ENCODE measurements at places on chromosomes 7 and 10.

- no peak for DNase-seq
Measured at GRCh38 chr7:22647451-22648257, 79.3 kb upstream of the IL6 start.

DNA sequence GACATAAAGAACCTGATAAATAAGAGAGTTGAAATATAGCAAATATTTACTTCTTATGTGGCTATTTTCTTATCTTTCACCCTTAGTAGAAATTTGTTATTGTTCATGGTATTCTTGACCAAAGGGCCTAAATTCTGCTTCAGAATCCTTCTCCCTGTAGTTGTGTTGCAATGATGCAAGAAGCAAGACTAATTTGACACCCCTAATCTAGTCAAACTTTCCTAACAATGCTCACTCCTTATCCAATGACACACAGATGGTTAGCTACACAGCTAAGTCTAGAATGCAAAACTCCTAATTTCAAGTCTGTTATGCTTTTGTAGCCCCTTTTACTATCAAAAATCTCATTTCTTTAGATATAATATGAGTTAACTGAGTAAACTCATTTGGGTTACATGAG lies 56.1 kb downstream of the TWIST1 start:
- DNase-seq = no peak

- DNase-seq = no peak
Measured at GRCh38 chr7:144821067-144821466, 14.8 kb downstream of the TPK1 start.

DNA sequence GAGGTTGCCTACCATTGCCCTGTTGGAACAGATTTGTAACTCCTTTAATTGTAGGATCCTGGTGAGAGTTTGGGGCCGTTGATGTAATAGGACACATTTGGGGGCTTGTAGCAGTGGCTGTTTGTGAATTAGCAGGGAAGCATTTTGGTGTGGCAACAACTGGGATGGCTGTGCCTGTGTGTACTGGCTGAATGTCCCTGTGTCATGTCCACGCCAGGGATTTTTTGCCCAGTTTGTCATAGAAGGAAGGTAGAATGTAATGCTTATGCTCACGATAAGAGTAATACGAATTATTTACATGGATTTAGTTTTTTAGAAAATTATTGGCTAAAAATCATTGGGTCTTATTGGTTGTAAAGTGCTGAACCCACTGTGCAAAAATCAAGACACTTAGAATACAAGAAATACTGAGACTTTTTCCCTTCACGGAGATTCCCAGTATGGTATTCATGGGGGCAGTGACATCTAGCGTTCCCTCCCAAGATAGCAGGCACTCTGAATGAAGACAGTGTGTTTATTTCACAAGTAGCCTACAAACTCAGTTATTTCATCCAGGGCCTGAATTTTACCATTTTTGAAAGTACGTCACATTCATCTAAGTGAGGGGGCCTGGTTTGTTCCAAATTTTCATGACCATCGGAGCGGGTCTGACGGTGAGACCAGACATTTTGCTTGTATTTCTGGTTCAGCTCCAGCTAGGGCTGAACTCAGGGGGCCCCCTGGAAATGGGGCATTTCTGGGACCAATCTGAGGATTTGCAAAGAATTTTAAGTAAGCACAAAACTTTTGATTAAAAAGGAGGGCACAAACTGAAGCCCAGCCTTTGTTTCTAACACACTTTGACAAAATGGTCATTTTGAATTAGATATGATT lies 74.7 kb downstream of the CACNB2 start:
- DNase-seq = peak; percentile 34

GRCh38 chr10:2048337-2048973 lies 311.1 kb upstream of the ADARB2 start:
- no peak for DNase-seq

DNA sequence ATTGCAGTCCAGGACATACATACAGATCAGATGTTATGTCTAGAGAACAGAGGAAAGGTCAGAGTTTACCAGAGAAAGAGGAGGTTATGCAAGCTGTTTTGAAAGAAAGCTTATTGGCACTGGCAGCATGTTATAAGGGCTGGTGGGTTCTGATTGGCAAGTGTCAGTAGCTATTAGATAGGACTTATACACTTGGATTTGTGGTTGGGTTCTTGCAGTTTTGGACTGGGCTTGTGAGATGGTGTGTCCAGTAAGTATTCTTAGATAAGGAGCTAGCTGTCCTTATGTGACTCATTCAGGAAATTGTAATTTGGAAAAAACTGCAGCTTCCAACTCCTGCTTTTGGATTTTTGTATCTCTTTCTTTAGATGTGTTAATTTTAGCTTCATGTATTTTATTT lies 130.7 kb upstream of the NAMPT start:
- no peak for DNase-seq

DNA sequence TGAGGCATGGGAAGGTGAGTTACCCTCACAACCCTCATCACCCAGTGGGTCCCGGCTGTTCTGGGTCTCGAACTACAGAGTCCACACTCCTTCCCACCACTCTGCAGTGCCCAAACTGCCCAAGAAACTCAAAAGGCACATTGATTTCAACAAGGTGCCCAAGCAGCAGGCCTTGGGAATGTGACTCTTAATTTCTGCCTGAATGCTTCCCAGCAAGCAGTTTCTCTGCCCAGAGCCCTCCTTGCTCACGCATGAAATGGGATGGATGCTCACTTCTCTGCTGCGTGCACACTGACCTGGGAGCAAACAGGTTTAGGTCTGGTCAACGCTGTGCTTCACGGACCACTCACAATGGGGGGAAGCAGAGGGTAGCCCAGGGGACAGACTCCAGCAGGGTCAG lies 77.9 kb downstream of the GRB10 start:
- no peak for DNase-seq

DNA sequence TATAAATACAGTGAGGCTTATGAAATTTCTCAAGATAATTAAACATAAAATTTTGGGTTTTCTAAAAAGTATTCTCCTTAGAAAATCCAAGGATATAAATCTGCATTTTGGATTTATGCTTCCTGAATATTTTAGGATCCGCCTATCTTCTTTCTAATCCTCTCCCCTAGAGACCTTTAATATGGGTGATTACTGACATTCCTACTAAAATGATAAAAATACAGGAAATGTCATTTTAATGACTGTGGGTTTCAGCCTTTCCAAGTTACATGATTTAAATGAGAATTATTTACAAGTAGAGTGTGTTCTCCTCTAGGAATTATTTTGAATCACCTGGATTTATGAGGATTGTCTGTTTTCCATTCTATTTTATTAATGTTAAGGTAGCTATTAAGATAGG lies 150.4 kb downstream of the C7orf25 start:
- no peak for DNase-seq

GRCh38 chr10:938941-939678 lies 7.6 kb upstream of the LARP4B start:
- no peak for DNase-seq

DNA sequence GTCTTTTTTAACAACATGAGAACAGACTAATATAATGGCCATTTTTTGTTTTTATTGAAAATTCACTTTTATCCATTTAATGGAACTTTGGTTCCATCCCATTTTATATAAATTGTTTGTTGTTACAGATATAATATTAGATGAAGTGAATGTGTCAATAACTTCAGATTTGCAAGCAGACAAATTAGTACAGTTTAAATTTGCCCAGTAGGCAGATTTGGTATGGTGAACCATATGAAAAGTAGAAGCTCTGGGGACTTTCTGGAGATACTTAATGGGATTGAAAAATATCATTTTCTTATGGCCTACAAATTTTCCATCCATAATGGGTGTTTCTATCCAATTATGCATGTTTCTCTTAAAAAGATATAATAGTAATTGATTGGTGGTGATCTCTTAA lies 1196.2 kb upstream of the C7orf33 start:
- DNase-seq = no peak

DNA sequence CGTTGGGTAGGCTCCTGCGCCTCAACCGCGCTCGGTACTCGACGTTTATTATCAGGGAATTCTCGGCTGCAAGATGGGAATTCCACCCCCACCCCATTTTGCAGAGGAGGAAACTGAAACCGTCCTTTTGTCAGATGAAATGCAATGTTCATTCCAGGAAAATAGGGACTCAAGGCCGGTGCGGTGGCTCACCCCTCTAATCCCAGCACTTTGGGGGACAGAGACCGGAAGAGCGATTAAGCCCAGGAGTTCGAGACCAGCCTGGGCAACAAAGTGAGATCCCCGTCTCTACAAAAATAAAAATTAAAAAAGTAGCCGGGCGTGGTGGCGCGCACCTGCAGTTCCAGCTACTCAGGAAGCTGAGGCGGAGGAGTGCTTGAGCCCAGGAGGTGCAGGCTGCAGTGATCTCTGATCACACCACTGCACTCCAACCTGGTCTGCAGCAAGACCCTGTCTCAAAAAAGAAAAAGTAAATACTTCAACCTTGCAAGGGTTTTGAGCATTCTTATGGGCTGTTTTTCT lies 720 bp upstream of the RFC2 start:
- no peak for DNase-seq

DNA sequence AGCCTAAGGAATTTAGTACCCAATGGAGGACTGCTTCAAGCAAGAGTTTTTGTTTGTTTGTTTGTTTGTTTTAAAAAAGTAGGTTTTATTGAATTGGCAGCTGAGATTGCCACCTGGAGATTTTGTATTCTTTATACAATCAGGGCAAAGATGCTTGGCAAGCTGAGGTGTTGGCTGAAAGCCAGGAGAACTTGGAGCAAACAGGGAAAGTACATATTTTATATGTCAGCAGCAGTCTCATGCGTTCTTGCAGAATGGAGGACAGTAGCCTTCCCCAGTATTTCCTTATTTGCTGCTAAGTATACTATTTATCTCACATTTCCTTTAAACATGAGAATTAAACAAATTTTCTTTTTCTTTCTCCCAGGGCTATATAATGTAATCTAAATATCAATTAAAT lies 22.6 kb upstream of the ICA1 start:
- DNase-seq = no peak

GRCh38 chr10:98141484-98142073 lies 7.1 kb downstream of the R3HCC1L start:
- DNase-seq = peak; percentile 6

GRCh38 chr10:44619521-44619920 lies 234.6 kb upstream of the CXCL12 start:
- DNase-seq = no peak

DNA sequence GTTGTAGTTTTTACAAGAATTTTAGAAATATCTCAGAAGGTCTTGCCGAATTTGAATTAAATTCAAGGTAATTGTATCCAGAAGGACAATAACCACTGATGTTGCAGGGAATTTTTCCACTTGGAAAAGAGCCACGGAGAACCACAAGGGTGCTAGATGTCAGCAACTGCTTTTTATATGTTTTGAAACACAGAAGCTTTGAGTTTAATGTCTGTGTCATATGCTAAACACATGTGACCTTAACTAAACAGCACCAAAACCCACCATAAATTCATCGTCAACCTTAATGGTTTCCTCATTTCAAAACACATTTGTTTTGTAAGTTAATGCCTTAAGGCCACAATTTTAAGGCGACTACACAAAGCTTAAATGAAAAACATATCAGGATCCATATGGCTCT lies 106.9 kb downstream of the COL28A1 start:
- DNase-seq = no peak

- no peak for DNase-seq
Measured at GRCh38 chr7:127738859-127739258, 86.9 kb downstream of the SND1 start.

- no peak for DNase-seq
Measured at GRCh38 chr7:82506208-82506607, 62.6 kb upstream of the CACNA2D1 start.

GRCh38 chr7:90262438-90262837 lies 17.5 kb downstream of the CFAP69 start:
- no peak for DNase-seq

- DNase-seq = no peak
Measured at GRCh38 chr10:5540891-5541290, 16.1 kb downstream of the CALML3 start.

- DNase-seq = no peak
Measured at GRCh38 chr10:3485057-3485686, 299.8 kb downstream of the KLF6 start.

- no peak for DNase-seq
Measured at GRCh38 chr7:138948403-138948802, 32.8 kb downstream of the KIAA1549 start.

DNA sequence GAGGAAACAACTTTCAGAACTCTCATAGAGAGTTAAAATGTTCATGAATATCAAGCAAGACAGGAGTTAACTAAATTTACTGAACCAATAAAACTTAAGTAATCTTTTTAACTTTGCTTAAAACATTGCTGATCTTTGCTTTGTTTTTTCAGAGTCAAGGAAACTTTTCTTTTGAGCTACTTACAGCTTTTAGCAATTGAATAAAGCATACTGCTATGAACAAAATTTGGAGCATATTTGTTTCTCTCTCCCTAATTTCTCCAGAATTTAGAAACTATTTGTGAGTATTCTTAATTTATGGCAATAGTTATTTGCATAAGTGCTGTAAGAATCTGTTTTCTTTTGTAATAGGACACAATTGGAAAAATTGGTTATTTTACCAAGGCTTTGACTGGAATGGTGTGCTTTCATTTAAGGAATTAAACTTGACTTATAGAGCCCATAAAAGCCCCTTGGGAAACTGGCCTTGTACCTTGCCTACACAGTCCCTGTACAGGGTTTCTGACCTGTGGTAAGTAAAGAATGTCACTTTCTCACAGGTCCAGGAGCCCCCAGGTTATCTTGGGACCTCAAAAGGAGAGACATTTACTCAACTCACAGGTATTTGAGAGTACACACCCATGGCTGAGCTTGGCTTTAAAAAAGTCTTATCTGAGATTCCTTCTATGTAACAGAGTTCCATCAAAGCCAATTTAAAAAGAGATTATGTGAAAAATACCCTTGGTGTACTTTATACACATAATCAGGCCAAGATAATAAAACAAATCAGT lies 23.3 kb upstream of the KIAA1549 start:
- DNase-seq = no peak

DNA sequence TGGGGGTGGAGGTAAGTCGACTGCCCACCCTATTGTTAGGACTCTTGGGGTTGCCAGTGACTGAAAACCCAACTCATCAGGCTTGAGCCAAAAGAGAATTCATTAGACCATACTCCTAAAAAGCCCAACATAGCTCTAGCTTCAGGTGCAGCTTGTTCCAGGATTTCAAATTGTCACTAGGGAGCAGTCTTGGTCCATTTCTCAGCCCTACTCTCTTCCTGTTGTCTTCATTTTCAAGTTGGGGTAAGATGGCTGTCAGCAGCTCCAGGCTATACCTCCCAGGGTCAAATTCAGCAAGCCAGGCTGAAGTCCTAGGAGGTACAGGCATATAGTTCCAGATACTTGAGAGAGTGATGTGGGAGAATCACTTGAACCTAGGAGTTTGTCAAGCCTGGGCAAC lies 14.9 kb upstream of the COL13A1 start:
- DNase-seq = no peak

- no peak for DNase-seq
Measured at GRCh38 chr10:104074505-104074904, 11.2 kb downstream of the COL17A1 start.

- DNase-seq = no peak
Measured at GRCh38 chr7:3301831-3302618, 973 bp downstream of the SDK1 start.

- DNase-seq = peak; percentile 37
Measured at GRCh38 chr7:37028909-37029440, 304.7 kb upstream of the AOAH start.

- no peak for DNase-seq
Measured at GRCh38 chr10:74114041-74114448, 36.6 kb downstream of the AP3M1 start.

- no peak for DNase-seq
Measured at GRCh38 chr7:115914951-115915350, 115.6 kb downstream of the TFEC start.
